CD8-positive, alpha-beta memory T cell (primary cell): ENCODE measurements at places on chromosomes 5 and 9. TPM values are rescaled to one million over a fixed set of nuclear protein-coding genes. Genes with fewer than 3 reads are reported as not detected.

The RORB gene
- polyA plus RNA-seq = 0.05 TPM

The CXCL14 gene
- not detected for polyA plus RNA-seq

The NEUROG1 gene
- not detected for polyA plus RNA-seq

The ZNF658 gene
- polyA plus RNA-seq = 1.1 TPM

The GTF2H2C gene
- 20.4 TPM for polyA plus RNA-seq

The RNF20 gene
- polyA plus RNA-seq = 42.5 TPM

The LIFR gene
- not detected for polyA plus RNA-seq

The SYK gene
- polyA plus RNA-seq = 0.56 TPM

DNA sequence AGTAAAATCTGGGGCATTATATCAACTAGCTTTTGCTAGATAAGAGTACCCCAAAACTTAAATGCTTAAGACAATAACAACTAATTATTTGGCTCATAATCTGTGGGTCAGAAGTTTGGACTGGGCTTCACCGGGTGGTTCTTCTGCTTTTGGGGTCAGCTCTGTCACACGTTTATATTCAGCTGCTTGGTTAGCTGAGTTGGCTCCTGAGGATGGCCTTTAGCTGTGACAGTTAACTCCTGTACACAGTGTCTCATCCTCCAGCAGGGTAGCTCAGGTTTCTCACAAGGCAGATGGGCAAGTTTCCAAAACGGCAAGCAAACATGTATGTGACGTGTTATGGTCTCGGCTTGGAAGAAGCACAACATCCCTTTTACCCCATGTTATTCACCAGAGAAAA is 488.2 kb downstream of the TLE4 start:
- no peak for DNase-seq

DNA sequence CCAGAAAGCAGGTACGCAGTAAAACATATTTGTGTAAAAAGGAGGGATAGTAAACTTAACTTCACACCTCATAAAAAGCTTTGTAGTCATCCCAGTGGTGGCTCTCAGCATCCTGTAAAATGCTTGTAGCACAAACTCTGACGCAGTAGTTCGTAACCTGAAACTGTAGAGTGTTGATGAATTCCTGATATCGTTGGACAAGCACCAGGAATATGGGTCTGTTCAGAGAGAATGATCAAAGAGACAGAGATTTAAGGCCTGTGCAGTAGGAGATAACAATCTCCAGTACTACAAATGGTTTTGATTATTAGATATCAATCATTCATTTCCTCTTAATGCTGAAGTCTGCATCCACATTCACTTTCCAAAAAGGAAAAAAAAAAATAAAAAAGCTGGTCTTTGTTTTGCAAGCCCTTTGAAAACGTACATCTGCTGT is 148.5 kb downstream of the KIAA0825 start:
- DNase-seq = no peak

DNA sequence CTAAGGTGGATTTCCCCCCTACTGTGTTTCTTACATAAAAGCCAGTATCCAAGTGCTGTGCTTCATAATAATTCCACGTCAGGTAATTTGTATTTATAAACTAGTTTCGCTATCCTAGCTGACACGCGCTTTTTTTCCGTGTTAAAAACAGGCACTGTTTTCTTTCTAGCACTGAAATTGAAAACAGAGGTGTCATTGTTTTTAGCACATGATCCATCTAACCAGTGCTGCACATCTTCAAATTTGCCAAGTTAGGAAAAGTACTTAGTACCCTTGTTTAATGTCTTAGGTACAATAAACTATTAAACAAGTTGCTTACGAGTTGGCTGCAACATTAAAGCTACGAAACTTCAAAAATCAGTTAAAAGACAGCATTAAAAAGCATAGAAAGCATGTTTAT is 49.9 kb downstream of the JMY start:
- DNase-seq = no peak

DNA sequence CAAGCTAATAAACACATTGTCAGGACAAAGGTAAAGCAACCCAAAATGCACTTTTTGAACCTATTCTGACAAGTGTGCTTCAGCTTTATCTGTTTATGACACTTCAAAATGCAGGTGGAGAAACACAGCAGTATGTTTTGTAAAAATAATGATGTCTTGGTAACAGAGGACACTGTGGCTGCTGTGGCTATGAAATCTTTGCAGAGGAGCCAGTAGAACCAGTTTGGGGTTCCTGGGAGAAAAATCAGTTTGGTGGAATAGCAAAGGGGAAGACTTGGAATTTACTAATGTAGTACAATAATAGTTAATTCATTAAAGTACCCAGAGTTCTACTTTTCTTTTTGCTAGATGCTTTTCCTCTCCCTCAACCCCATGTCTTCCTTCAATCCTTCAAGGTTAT is 40.6 kb downstream of the SIL1 start:
- no peak for DNase-seq

- no peak for DNase-seq
Observed at GRCh38 chr5:152124409-152125041, 199.9 kb upstream of the GLRA1 start.

DNA sequence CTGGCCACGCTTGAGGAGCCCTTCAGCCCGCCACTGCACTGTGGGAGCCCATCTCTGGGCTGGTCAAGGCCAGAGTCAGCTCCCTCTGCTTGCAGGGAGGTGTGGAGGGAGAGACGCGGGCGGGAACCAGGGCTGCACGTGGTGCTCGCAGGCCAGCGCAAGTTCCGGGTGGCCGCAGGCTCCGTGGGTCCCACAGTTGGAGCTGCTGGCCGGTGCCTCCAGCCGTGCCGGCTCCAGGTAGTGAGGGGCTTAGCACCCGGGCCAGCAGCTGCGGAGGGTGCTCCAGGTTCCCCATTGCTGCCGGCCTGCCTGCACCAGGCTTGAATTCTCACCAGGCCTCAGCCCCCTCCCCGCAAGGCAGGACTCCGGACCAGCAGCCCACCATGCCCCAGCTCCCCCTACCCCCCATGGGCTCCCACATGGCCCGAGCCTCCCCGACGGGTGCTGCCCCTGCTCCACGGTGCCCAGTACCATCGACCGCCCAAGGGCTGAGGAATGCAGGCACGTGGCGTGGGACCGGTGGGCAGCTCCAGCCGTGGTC is 192.8 kb upstream of the IZUMO3 start:
- DNase-seq = no peak

GRCh38 chr9:105972466-105973204 is 278.3 kb downstream of the TMEM38B start:
- no peak for DNase-seq

DNA sequence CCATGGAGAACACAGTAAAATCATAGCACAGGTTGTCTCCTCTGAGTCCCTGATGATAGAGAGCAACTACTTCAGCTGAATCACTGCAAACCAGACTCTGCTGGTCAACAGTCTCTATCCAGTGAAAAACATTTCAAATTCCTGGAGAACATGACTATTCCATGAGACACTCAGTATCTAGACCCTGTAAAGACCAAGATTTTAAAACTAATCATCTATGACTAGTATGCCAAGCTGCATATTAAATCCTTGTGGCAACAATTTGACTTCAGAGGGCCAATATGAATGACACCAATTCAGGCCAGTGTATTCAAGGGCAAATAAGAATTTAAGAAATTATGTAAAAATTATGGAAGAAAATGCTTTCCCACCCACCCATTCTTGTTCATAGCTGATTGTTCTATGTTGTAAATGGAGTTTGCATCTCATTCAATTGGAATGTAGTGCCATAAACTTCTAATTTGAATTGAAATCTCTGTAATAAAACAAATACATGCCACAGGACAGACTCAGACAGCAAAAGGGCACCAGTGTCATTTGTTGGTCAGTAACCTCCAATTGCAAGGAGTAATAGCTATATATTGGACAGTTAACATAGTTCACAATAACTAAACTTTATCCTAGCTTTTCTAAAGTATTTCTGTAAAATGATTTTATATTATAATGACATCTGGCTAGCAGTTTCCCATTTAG is 80.1 kb upstream of the LPAR1 start:
- DNase-seq = no peak

- no peak for DNase-seq
Observed at GRCh38 chr5:123754908-123755307, 242.9 kb downstream of the CSNK1G3 start.

DNA sequence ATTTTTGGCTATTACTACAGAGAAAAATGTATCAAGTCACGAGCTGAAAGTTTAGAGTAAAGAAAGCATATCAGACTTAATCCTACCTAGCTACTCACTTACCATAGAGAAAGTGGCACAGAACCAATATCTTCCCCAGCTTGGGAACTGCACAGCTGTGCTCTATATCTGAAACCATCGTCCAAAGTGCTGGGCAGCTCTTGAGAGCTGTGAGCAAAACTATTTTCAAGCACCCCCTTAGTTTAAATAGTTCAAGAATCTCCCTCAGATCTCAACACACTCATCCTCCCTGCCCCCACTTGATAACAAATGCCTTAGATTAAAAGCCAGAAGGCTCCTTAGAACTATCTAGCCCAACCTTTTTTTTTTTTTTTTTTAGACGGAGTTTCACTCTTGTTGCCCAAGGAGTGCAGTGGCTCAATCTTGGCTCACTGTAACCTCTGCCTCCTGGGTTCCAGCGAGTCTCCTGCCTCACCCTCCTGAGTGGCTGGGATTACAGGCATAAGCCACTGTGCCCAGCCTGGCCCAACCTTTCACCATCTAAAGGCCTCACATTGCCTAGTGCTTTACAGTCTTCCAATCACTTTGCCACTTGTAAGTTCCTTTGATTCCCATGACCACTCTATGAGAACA is 94.2 kb upstream of the APC start:
- DNase-seq = no peak

DNA sequence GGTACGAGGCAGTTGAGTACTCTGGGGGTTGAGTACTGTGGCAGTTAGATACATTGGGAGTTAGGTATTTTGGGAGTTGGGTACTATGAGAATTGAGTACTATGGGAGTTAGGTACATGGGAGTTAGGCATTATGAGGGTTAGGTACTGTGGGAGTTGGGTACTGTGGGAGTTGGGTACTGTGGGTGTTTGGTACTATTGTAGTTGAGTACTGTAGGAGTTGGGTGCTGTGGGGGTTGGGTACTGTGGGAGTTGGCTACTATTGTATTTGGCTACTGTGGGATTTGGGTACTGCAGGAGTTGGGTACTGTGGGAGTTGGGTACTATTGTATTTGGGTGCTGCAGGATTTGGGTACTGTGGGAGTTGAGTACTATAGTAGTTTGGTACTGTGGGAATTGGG is 4.8 kb upstream of the SLC6A19 start:
- DNase-seq = no peak

DNA sequence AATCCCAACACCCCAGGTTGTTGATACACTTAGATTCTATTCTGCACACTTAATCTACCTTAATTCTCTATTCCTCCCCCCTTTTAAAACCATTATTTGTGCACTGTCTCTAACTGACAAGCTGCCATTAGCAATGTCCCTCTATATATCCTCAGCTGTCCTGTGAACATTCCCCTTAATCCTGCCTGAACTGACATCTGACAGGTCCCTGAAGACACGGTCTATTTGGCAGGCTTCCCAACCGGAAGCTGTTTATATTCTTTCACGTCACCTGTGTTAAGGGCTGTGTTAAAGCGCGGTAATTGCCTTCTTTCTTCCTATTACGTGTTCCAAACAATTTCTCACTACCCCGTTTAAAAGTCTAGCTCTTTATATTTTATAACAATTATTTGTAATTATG is 277.3 kb downstream of the CDH9 start:
- no peak for DNase-seq

DNA sequence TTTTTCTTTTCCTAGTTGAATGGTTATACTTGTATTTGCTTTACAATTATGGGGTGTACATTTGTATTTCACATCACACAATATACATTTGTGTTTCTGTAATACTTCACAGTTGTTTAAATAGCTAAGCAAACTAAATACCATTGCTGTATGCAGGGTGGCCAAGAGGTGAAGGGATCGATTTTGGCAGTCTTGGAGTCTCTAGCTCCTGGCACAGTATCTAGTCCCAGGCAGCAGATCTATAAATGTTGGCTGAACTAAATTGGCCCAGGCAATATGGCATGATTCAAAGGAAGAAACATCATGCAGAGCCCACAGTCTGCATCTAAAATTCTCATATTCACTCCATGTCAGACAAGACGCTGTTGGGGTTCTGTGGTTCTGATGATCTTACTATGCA is 110.1 kb upstream of the GPBP1 start:
- no peak for DNase-seq

DNA sequence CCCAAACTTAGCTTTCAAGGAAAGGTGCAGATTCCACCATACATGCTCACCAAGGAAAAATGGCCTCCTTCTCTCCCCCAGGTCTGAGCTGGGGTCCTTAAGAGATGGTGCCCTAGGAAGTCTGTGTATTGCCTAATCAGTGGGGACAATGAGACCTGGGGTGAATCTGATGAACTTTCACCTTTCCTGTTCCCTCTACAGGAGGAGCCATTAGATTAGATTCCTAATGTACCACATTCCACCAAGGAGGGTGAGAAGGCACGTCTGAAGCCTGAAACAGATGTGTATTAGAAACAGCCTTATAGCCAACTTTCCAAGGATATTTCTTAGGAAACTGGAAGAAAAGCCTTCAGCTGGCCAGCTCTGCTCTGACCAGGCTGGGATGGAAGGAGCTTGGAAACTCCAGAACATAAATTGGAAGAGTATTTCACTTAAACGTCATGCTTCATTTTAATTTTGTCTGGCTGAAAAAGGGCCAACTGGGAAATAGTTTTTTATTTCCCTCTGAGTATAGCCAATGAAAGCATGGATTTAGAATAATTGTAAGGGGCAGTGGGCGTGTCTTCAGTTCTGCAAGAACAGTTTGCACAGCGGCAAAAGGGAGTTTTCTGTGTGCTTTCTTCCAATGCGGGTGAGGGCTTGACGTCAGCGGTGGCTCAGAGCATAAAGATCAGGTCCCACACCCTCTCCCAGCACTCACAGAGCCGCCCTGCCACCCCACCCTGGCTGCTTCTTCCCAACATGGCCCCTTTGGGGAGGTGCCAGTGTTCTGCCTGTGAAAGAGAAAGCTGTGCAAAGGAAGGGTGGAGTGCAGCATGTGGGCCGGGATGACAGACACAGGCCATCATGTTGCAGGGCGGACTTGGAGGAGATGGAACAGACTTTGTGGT is 210.9 kb downstream of the ESM1 start:
- DNase-seq = no peak

DNA sequence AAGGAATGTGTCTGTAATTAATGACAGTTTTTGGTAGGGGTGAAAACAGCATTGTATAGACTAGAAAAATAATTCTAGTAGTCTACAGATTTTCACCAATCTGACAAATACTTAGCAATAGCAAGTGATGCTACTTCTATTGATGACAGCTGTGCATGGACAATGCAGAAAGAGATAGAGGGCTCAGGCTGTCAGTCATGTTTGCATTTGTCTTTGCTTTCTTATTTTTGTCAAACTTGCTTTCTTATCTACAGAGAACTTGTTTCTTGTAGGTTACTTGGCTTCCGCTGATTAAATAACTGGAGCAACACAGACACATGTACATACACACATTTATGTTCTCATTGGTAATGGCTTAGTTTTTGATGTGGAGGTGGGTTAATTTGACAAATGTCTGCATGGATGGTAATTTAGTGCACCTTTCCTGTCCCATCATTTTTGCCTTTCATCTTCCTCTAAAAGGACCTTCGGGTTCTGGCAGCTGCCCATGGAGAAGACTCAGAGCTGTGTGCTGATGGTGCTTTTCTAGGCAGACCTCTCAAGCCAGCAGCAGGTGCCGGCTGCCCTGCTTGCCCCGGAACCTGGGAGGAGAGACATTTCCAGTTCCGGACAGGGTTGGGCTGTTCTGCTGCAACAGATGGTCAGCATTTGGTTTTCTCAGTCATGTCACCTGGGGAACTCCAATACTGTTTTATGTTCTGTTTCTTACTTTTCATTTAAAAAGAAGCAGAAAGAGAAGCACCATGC is 28.8 kb downstream of the CAMK4 start:
- DNase-seq = no peak

GRCh38 chr5:68661237-68661636 is 432.6 kb upstream of the SLC30A5 start:
- DNase-seq = no peak
